Amniotic epithelial cell (primary cell): ENCODE measurements at places on chromosomes 11 and 22.

DNA sequence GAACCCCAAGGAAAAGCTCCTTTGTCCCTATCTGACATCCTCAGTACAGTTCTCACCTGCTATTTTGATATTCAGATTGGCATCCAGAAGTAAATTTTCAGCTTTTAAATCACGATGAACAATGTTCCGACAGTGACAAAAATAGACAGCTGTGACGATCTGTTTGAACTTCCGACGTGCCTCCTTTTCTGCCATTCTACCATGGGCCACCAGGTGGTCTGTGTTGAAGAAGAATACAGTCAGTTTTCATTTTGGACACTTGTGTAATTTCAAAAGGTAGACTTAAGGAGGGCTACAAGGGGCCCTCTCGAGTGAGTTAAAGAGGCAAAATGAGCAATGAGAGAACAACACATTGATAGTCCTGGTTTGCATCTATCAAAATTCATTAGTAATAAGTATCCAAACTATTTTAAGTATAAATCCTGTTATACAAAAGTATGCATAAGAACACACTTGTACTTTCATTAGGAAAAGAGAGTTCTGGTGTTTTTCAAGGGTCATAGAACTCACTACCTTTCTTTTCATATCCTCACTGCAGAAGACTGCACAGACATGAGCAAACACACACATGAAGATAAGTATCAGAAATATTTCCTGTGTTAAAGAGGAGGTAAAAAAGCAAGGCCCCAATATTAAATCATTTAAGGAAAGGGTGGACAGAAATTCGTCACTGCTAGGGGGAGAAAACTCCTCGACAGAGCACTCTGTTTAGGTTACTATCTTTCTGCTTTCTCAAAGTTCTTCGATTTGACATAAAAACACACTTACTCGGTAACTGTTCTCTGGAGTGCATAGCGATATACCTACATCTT lies 89.9 kb upstream of the APOA1 start:
- no peak for DNase-seq

- DNase-seq: no peak
Observed at GRCh38 chr11:109957601-109958000, 135.6 kb upstream of the ZC3H12C start.

GRCh38 chr11:100536979-100537378 lies 150.1 kb upstream of the ARHGAP42 start:
- no peak for DNase-seq

DNA sequence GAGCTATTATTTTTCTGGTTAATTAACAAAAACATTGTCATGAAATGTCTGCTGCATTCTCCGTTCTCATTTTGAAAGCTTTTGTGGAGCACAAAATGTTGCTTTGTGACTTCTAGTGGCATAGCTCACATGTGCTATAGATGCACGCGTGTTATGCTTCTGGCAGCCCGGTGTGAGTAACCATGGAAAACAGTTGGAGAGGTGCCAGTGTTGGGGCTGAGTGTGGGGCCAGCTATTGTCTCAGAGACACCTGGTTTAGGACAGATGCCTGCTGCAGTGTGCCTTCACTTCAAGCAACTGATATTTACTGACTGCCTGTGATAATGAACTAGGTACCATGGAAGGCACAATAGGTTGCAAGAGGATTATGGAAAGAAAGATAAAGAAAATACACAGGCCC lies 760.6 kb downstream of the NTM start:
- no peak for DNase-seq

GRCh38 chr22:24170188-24170587 lies 11.1 kb upstream of the SUSD2 start:
- no peak for DNase-seq

DNA sequence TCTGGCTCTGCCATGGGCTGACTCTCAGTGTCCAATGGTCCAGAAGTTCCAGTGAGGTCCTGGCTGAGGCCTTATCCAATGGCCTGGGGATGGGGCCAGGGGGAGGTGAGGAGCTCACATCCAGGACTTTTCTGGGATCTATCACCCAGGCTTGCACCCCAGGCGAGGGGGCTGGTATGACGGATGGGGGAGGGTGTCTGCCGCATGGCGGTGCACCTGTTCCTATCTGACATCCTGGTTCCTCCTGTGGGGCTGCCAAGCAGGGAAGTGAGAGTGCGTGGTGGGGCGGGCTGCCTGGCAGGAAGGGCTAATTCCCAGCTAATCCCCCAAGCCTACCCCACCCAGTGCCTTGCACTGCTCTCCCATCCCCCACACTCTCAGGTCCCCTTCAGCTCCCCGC lies 102.1 kb downstream of the NECTIN1 start:
- DNase-seq: no peak

- no peak for DNase-seq
Observed at GRCh38 chr11:69660001-69660500, 15.1 kb downstream of the LTO1 start.

DNA sequence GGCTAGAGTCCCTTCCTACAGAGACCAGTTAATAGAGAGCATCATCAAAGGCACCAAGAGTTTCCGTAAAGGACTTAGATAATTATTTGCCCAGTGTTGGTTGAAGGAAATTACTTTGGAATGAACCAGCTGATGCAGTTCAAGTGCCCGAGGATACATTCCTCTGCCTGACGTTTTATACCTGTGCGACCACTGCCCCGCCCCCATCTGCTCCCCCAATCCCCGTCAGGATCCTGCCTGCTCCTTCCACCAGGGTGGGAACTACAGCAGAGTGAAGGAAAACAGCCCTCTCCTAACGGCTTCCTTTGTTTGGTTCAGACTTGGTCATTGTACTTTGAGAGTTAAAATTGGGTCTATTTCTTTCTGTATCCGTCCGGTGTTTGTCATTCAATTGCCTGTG lies 761.5 kb downstream of the NTM start:
- DNase-seq: no peak
